ENCODE measurements at places on chromosomes 11 and 22.

GRCh38 chr11:12807621-12808020 is 133.4 kb downstream of the TEAD1 start:
- DNase-seq: no peak

DNA sequence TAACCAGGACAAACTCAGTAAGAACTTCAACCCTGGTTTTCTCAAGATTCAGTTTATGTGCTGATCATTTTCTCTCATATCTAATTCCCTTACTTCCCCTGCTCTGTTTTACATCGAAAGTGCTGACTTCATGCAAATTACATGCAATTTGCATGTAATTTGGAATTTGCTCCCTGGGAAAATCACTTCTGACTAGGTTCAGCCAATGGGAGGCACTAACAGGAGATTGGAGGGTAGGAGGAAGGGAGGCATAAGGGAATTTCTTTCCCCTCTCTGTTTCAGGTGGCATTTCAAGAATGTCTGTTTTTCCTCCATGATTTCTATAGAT is 363.3 kb upstream of the CCDC90B start:
- DNase-seq: no peak

DNA sequence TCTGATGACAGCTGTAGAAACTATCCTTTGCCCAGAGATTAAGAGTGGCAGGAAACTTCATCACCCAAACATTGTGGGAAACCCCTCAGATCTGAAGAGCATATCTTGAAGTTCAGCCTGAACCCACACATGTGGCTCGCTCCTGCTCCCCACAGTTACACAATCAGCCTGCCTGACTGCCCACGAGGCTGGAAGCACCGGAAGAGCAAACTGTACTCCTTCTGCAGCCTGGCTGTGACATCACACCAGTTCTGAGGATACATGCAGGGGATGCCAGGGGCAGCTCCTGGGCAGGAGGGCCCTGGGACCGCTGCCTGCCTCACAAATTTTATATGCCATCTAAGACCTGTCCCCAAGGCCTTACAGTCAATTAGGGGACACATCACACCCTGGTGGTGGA is 444.4 kb downstream of the BUD13 start:
- DNase-seq: no peak

DNA sequence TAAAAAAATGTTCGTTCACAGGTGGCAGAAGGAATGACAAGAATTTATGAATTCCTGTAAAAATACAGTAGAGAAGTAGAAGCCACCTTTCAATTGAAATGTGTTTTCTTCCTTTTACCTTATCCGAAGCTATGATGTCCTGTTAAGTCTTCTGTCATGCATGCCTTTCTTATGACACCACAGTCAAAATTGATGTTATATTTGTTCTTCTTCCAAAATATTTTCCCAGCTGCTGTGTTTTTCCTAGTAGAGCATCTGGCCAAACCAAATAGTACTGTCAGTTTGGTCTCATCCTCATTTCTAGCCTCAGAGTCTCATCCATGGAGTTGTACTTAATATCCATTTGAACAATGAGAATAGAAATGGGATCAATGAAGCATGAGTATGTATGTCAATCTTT is 206.1 kb downstream of the PGR start:
- no peak for DNase-seq

DNA sequence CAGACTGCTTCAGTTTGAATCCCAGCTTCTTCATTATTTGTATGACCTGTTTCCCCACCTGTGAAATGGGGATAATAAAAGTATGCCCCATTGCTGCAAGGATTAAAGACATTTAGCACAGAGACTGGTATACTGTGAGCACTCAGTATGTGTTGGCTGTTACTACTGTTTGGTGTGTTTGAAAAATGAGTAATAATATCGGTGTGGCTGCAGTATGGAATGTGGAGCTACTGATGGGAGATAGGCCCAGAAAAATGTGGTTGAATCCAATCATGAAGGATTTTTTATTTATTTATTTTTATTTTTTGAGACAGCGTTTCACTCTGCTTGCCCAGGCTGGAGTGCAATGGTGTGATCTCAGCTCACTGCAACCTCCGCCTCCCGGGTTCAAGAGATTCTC is 9.1 kb upstream of the C1QTNF4 start:
- no peak for DNase-seq

DNA sequence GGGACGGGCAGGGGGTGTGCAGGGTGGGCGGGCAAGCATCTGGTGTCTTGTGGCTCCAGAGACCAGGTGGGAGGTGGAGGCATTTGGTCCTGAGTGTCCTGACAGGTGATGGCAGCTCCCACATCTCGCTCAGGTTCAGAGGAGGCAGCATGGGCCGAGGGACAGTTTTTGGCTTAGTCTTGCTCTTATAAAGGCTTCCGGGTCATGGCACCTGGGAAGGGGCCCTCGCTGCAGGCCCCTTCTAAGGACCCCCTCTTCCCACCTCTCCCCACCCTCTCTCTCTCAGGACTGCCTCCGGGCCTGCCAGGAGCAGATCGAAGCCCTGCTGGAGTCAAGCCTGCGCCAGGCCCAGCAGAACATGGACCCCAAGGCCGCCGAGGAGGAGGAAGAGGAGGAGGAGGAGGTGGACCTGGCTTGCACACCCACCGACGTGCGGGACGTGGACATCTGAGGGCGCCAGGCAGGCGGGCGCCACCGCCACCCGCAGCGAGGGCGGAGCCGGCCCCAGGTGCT is 9.9 kb downstream of the CCND1 start:
- no peak for DNase-seq

- DNase-seq: no peak
Measured at GRCh38 chr11:6565988-6566703, 37.3 kb downstream of the RRP8 start.

DNA sequence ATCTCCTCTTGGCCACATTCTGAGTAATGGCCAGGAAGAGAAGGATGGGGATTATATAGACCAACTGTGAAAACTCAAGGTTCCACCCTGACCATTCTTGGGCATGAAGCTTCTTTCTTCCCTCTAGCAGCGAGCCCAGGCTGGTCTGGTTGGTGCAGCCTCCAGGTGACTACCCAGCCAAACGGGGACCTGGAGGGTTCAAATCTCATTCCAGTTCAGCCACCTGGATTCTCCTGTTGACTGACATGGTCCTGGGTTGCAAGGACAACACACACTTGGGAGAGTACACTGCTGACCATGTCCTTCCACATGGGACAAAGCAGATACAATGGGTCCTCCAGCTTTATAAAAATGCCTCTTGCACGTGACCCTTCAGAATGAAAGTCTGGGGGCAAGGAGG is 67.0 kb downstream of the SHANK2 start:
- DNase-seq: no peak

DNA sequence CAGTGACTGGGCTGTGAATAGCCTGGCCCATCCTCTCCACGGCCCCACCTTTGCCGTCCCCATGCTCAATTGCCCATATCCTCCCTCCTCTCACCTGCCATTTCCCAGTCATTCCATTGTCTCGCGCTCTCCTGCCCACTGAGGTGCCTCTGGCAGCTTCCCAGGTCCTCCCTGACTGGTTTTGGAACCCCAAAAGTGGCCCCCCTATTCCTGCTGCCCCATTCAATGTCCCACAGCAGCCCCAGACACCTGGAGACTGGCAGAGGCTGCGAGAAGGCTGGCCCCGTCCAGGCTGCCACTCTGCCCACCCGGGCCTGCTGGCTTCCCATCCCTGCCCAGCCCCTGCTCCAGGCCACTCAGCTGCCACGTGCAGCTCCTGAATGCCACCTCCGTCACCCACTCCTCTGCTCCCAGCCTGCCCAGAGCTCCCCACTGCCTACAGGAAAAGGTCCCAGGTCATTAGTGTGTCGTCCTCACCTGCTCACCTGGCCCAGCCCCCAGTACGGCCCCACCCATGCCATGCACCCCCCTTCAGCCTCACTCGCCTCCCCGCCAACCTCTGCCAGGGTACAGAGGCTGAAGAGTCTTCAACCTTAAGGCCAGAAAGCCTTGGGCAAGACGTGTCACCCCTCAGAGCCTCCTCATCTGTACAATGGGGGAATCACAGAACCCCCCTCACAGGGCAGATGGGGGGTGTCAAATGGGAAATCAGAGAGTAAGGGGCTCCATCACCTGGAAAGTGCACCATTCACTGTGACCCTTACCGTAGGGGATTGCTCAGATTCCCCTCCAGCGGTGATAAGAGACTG is 37.5 kb downstream of the KCNJ4 start:
- no peak for DNase-seq

- no peak for DNase-seq
Measured at GRCh38 chr11:64372802-64373597, 14.0 kb downstream of the RPS6KA4 start.

DNA sequence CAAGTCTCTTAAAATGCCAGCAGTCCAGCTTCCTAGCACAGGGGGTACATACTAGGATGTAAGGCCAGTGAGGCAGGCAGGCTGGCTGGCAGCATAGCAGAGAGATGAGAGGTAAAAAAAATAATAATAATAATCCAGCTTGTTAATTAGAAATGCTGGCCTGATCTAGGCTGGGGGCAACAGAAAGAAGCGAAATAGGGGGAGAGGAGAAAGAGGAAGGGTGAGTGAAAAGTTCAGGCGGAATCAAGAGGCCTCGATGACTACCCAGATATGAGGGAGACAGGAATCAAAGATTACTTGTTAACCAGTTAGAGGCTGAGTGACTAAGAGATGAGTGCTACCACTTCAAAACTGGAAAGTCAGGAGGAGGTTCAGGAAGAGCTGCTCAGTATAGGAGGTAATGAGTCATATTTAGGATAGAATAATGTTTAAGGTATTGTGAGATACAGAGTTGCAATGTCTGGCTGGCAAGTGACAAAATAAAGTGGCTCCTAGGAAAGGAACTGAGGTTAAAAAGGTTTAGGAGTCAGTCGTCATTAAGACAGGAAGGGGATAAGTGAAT is 2.8 kb downstream of the ALKBH8 start:
- DNase-seq: no peak

DNA sequence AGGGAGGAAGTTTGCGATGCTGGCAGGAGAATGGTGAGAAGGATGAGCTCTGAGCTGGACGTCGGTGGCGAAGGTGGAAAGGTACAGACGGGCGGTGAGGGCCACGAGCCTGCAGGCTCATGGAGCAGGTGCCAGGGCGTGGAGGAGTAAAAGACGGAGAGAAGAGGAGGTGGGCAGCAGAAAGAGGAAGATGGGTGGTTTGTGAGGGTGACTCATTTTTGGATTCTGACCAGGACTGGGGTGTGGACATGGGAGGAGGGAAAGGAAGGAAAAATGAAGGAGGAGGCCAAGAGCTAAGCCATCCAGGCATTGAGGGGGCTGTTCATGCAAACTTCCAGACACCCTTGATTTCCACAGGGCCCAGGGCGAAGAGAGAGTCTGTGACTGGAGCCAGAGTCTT is 3.5 kb downstream of the ZDHHC24 start:
- DNase-seq: no peak

DNA sequence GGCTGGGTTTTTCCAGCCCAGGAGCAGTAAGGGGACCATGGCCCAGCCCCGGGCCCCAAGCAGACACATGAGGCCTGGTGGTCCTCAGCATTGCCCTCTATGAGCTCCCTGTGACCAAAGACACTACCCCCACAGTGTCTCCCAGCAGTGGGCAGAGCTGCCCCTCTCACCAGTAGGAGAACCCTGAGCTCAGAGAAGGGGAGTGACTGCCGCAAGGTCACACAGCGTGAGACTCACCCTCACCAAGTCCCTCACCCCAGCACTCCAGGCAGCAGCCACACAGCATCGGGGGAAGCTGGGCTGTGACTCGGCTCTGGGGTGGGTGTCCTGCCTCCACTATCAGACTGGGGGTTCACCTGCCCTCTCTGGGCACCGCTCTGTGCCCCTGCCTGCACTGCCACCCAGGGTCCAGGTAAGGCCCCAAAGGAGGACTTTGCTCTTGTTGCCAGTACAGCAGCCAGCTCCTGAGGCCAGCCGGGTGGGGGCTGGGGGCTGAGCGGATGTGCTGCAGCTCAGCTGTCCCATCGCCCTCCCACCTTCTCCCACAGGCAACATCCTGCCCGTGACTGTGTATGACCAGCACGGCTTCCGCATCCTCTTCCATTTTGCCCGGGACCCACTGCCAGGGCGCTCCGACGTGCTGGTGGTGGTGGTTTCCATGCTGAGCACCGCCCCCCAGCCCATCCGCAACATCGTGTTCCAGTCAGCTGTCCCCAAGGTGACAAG is 7.9 kb upstream of the SH3BP1 start:
- no peak for DNase-seq

GRCh38 chr11:69293819-69294505 is at the start of gene MYEOV:
MYEOV (plus strand) TSS chr11:69294155; CDS start chr11:69295355, 1,200 bp downstream.
- DNase-seq: peak; percentile 68
